Stimulated activated CD4-positive, alpha-beta T cell treated with anti-CD3 and anti-CD28 coated beads, Interleukin-1b, Interleukin-23, amount 100 ng/mL, for 1 hour (primary cell): ENCODE measurements at places on chromosomes 3 and 15.

GRCh38 chr3:97882975-97883598, 61.3 kb downstream of the CRYBG3 start:
- DNase-seq: no peak

- DNase-seq: no peak
Measured at GRCh38 chr3:134104031-134104430, 74.3 kb upstream of the SLCO2A1 start.

DNA sequence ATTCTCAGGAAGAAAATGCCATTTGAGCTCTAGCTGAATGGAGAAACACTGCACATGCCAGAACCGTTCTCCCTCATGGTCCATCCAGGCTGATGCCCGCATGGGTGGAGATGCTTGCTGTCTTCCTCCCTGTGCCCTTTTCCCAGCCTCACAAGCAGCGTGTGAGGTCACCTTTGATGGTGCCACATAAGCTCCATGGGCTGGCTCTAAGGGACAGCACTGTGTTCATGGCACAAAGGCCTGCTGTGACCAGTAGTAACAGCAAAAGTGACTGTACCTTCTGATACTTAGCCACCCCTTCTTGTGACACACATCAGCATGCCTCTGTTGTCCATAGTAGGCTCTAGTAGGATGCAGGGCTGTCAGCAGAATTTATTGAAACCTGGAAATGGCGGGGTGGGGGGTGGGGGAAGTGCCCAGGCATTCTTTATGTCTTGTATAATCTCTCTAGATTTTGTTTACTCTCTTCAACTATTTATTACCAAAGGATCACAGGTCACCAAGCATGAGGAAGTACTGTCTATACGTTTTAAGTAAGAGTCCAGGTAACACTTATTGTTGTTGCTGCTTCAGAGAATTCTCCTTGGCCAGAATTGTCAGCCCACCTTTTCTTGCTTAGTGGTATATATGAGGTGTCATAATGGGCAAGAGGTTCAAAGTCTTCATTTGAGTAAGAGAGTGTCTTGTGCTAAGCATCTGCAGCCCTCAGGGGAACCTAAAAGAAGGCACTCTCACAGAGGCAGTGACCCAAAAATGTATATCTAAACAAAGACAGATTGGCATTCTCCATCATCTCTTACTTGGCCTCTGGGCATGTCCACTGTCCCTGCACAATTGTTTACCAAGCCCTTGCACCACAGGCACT, 56.5 kb downstream of the RAB7A start:
- no peak for DNase-seq

DNA sequence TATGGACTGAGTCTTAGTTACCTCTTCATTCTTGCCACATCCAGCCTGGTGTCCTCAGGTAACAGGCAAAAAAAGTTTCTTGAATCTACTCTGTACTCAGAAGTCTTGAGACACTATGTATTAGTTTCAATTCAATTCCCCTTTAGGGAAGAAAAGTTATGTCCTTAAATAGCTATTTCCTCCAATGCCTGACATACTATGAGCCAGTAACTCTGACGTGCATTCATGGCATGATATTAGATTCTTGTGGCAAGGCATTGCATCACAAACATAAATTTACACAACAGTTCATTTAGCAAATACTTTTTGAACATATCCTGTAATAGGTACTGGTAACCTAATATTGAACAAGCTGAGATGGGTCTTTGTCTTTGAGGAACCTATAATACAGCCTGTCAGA, 109.3 kb upstream of the FOXB1 start:
- no peak for DNase-seq

DNA sequence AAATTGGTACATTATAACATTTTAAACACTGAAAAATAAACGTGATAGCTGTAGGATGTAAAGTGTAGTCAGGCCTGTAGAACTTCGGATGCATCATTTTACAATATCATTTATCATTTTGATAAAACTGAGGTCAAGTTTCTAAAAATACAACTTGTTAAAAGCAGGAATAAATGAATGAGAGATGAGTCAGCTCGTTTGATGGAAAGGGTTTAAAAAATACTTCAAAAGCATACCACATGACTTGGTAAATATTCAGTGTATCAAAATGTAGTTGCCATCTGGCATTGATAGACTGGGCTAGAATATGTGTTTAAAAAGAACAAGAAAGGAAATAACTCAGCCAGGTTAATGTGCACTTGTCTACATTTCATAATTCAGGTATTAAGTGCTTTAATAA, 357.0 kb downstream of the TIGIT start:
- DNase-seq: no peak

DNA sequence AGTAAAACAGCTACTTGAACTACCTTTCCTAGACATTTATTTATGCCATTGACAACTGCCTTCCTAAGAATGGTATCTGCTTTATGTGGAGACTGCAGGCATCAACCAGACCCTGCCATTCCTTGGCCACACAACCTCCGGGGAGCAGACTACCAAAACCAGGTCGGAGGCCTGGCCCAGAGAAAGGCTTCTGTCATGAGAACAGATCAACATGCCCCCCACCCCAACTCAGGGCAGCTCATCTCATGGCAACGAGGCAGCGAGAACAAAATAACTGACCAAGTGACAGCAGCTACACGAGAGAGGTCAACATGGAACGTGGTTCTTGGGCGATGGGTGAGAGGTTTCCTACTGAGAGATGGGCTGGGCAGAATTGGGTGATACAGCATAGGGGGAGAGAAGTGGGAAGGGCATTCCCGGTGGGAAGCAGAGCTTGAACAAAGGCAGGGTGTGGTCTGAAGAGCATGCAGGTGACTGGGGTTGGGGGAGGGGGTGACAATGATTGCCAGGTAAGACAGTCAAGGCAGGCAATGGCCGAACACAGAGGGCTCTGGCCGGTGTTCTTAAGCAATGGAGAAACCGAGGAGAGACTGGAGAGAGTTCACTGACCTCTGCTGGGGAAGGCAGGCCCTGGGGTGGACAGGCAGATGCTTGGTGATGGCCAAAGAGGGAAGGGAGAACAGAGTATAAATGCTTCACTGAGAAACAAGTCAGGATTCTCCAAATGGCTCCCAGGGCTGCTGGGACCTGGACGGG, 33.9 kb downstream of the CCDC12 start:
- no peak for DNase-seq

GRCh38 chr15:98682992-98683701, 34.8 kb downstream of the IGF1R start:
- no peak for DNase-seq

GRCh38 chr3:171391432-171391831, 68.8 kb downstream of the TNIK start:
- DNase-seq: no peak

- no peak for DNase-seq
Measured at GRCh38 chr3:2579206-2579605, 480.5 kb downstream of the CNTN4 start.

- no peak for DNase-seq
Measured at GRCh38 chr3:42658771-42659390, 5.4 kb downstream of the ZBTB47 start.

DNA sequence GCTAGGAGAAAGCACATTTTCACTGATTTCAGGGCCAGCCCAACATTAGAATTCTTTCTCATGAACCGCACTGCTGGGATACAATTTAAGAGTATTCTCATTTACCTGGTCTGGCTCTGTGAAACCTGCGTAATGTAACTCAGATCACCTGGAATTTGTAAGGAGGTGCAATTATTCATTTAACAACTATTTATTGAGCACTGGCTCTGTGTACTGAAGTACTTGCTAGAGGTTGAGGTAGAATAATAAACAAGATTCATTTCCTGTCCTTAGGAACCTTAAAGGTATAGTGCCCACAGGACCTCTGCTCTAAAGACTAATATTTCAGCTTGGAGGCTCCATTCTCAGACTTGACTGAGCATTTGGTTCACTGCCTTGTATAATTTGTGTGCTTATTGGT, 242.2 kb upstream of the ZPLD1 start:
- no peak for DNase-seq

DNA sequence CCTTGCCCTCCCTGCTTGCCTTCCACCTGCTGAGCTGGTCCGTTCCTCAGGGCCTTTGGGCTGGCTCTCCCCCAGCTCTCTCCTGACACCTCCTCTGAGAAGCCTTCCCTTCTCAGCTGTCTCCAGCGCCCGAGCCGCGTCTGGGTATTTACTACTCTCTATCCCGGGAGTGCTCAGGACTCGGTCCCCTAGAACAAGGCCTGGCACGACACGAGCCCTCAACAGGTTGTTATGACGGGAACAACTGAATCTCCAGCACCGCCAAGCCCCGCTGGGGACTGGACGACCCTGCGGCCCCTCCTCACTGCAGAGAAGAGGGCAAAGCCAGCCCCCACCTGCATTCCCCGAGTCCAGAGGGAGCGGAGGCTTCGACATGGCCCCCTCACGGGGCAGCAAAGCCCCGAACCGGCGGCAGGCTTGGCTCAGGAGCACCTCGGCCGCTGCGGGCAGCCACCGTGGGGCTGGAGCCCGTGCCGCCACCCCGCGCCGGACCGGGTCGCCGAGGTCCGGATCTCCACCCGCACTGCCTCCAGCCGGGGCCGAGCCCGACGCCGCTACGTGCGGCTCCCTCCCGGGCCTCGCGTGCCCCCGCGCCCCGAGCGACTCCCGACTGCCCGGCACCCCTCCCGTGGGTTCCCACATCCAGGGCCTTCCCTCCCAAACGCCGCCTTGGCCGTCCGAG, 792 bp downstream of the TPRA1 start:
- DNase-seq: no peak

DNA sequence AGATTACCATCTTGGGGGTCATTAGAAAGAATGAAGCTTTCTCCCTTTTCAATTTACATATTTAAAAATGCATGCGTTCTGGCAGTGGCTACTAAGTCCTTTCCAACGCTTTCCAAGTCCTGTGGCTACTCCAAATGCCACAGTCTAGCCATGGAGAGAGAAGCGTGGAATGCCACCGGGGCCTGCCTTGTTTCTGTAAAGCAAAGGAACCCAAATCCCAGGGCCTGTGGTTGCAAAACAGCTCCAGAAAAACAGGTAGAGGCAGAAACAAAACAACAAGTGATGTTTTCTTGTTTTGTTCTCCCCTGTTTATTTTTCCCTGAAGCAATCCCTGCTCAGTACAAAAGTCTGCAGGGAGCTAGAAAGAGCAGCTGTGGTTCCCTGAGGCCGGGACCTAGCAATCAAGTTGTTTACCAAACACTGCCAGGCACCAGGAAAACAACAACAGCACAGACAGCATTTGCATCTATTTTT, 85.5 kb downstream of the FOXP1 start:
- no peak for DNase-seq

DNA sequence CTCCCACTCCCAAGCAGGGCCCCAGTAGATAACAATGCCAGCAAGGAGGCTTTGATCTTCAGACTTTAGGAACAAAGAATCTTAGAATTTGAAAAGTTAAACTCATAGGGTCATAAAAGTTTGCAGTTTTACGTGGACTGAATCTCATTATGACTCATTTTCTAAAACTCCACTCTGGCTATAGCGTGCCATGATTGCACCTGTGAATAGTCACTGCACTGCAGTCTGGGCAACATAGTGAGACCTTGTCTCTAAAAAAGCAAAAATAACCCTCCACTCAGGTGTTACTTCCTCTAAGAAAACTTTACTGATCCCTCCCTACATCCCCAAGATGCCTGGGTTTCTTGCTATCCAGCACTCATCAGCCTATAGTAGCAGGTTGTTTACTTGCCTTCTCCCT, 104.5 kb downstream of the IL20RB start:
- no peak for DNase-seq

DNA sequence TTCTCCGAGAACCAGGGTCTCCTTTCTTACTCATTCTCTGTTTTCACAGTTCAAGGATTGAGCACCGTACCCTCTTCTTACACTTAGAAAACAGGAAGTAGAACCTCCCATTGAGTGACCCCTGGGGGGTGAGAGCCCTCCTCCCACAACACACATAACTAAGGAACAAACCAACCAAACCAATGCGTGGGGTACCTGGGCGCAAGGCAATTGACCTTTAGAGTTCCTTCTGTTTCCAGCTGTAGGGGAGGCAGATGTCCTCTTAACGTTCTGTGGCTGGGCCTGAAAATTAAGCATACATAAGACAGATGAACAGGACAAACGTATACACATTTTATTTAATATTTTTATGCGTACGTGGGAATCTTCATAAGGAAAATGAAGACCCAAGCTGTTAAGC, 33.5 kb upstream of the TIMP4 start:
- DNase-seq: no peak

DNA sequence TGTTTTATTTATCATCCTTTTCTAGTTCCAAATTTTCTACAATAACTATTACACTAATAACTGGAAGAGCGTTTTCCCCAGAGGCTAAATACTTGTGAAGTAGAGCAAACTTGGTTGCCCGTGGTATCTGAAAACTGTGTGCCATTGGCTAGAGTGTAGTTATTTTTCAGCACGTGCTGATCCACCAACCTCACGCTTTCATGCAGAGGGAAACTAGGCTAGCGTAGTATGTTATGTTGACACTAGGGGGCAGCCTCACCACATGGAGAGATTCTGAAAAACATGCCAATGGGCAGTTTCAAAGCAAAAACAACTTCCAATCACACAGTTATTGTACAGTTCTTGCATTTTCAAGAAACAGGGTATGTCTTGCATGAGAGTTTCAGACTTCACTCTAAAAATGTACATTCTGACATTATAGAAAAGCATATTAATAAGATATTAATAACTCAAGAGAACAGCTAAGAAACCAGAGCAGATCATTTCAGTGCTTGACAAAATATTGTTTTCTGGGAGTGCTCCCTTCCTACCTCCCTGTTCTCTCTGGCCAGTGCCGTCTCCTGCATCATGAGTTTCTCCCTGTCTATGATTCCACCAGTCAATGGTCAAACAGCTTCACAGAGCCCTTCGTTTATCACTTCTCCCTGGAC, 39.7 kb downstream of the SPATA12 start:
- DNase-seq: peak; percentile 21

- no peak for DNase-seq
Measured at GRCh38 chr3:634511-634910, 437.9 kb downstream of the CHL1 start.

- DNase-seq: no peak
Measured at GRCh38 chr3:48561045-48561736, 2.4 kb downstream of the UCN2 start.

GRCh38 chr3:197317250-197317963, 19.0 kb upstream of the DLG1 start:
- no peak for DNase-seq
